ENCODE measurements at places on chromosomes 7 and 10. TPM values are rescaled to one million over a fixed set of nuclear protein-coding genes. Genes with fewer than 3 reads are reported as not detected.

GRCh38 chr7:27128776-27129728, 1.5 kb downstream of the HOXA4 start:
- ATAC-seq = no peak

DNA sequence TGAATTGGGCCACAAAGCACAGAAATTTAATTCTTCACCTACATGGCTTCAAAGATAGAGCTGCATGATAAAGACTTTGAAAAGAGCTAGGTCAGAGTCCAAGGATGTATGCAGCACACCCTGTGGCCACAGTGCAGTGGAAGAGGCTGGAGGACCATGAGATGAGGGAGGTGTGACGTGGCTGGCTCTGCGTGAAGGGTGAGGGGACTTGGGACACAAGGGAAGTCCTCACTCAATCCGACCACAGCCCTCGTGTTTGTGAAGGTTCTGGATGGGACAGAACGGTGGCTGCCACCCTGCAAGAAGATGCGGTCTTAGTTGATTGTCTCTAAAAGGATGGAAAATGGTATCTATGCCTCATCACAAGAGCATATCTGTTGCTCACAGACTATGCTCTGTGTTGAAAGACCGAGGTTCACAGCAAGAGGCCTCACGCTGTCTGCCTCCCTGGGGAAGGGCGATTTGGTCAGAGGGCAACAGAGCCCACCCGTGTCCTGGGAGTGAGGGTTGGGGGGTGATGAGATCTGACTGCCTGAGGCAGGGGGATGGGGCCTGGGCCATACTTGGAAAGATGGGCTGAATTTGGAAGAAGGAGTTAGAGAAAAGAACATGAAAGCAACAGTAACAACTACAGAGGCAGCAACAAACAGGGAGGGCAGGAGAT, 174.4 kb upstream of the SHH start:
- ATAC-seq = no peak

GRCh38 chr10:8705415-8705814, 650.9 kb downstream of the GATA3 start:
- ATAC-seq = no peak

Gene ERVW-1
- total RNA-seq = not detected
